ENCODE measurements at places on chromosomes 1 and 21.

DNA sequence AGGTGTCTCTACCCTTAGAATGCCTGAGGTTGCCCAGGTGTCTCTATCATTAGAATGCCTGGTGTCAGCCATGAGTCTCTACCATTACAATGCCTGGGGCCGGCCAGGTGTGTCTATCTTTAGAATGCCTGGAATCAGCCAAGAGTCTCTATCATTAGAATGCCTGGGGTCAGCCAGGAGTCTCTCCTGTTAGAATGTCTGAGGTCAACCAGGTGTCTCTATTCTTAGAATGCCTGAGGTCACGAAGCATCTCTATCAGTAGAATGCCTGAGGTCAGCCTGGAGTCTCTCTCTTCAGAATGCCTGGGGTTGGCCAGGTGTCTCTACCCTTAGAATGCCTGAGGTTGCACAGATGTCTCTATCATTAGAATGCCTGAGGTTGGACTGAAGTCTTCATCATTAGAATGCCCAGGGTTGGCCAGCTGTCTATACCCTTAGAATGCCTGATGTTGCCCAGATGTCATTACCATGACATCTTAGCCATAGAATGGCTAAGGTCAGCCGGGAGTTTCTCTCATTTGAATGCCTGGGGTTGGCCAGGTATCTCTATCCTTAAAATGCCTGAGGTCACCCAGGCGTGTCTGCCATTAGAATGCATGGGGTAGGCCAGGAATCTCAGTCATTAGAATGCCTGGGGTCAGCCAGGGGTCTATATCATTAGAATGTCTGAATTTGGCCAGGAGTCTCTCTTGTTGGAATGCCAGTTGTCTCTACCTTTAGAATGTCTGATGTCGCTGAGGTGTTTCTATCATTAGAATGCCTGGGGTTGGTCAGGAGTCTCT lies 44.0 kb downstream of the RNF187 start:
- no peak for DNase-seq

DNA sequence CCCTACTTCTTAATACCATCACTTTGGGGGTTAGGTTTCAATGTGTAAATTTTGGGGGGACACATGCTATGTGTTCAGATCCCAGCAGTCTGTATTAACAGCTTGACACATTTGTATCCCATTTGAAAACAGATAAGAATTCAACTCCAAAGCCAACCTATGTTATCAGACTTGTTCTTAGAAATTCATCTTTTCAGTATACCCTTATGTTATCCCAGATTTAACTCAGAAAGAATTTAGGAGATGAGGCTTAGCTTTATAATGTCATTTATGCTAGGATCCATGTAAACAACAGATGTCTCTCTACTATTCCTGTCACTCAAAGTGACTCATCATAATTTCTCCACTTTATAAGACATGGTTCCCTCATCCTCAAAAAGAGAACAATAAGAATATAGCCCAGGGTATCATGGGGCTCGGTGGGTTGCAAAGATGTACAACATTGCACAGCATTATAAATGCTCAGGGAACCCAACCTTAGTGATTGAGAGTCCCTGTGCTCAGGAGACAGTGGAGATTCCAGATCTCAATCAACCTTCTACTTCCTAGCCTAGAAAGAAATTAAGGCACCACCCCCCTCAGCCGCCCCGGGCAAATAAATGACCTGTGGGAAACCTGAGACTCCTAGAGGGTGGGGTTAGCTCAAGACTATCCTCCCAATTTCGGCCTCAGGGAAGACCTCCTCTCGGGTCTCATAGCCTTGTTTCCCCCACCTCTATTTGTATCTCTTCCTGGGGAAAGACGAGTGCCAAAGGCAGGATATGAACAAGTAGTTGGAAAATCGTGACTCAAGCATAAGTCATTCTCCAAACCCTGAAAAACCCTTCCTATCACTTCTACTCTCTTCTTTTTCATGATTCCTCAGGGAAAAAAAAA lies 265.1 kb upstream of the CAMK1G start:
- no peak for DNase-seq

DNA sequence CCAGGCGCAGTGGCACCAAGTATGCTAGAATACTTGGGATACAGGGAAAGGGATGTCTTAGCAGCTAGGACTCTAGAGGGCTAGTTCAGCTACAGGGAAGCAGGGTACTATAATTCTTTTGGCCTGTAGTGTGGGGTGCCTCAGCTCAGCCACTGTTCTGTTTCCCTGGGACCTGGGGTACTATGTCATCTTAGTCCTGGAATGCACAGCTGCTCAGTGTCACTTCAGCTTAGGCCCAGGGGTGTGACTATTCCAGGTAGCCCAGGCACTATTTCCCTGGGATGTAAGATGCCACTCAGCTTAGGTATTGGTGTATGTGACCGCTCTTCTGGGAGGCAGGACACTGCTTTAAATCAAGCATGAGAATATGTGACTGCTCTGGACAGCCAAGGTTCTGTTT lies 34.1 kb downstream of the RGSL1 start:
- DNase-seq: no peak

DNA sequence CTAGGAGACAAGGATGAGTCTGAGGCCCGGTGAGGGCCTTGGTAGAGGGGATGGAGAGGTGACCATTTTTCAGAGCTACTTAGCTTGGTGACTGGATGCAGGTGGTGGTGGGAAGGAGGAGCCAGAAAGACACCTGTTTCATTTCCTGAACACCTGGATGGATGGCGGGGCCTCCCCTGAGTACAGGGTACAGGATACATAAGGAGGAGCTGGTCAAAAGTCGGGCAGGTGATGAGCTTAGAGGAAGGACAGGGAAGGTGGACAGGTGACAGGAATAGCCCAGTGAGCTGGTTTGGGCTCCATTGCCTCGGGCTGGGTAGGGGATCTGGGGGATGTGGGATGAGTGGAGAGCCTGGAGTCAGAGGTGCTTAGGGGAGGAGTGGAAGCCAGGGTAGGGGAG lies 6.3 kb downstream of the FAAH start:
- DNase-seq: no peak

DNA sequence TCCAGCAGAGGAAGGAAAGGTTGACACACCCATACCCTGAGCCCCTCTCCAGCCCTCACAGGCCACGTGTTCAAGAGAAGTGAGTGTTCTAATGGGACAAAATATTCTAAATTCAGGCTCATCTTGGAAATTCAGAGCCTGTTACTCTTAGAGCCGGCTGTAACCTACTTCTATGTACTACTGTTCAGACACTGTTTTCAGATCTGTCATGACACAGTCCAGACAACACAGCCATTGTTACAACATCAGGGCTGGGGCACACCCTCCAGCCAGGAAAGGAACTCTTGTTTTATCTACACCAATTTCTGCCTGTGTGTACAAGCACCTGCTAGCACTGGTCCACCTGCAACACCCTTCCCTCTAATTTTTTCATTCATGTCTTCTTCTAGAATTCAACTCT lies 145.4 kb upstream of the C8B start:
- no peak for DNase-seq

GRCh38 chr21:45550522-45551210 lies 8.4 kb upstream of the SLC19A1 start:
- no peak for DNase-seq

- no peak for DNase-seq
These were observed 31.8 kb upstream of the ADAMTS1 start for GRCh38 chr21:26877018-26877417.

DNA sequence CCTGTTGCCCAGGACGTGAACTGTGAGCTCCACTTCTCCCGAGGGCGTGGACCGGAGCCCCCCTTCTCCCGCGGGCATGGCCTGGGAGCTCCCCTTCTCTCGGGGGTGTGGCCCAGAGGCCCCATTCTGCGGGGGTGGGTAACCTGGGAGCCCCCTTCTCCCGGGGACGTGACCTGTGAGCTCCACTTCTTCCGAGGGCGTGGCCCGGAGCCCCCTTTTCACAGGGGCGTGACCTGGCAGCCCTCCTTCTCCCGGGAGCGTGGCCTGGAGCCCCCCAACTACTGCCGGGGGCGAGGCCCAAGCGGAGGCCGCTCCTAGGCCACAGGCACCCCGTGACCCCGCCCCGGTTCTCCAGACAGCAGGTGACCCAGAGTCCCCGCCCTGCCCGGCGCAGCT lies 320 bp downstream of the C1orf174 start:
- no peak for DNase-seq

GRCh38 chr1:167628741-167629515 lies 1.1 kb upstream of the RCSD1 start:
- DNase-seq: no peak

DNA sequence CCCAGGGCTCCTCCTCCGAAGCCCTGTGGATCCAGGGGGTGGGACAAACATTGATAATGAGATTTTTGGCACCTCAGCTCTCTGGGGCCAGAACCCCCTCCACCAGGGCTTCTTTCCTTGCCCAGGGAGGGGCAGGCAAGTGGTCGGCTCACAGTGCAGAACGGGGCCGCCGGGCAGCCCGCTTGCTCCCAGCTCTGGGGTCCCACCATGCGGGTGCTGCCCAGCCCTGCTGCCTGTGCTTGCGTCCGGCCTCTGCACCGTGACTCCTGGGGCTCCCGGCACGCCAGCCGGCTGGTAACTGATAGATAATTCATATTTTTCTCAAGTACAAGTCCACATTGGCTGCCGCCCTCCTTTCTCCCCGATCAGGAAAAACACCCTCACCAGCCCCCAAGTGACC lies 42.0 kb upstream of the CCDC27 start:
- no peak for DNase-seq

GRCh38 chr1:87278825-87279535 lies 49.7 kb upstream of the LMO4 start:
- DNase-seq: no peak

GRCh38 chr1:245213066-245213831 lies 58.5 kb downstream of the KIF26B start:
- DNase-seq: no peak

GRCh38 chr1:174448974-174449373 lies 1.2 kb downstream of the GPR52 start:
- no peak for DNase-seq

DNA sequence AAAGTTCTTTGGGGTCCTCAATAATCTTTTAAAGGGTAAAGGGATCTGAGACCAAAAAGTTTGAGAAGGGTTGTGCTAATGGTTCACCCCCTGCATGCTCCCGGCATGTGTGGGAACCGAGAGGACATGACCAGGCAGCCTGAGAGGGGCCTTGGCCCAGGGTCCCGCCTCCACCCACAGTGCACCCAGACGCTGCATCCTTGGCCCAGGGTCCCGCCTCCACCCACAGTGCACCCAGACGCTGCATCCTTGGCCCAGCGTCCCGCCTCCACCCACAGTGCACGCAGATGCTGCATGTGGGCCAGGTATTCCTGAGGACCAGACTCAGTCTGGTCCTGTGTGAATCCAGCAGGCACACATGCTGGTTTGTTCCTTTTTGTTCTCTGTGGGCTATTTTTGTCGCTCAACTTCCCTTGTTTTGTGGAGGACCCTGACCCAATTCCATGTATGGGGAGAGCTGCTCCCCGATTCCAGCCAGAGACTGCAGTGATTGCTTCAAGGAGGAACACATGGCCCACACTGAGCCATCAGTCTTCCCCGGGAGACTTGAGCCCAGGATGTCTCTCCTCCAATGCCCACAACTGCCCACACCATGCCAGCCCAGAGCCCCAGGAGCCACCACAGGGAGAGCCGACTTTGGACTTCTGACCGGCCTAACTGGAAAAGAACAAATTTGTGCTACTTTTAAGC lies 3.5 kb downstream of the NPHP4 start:
- no peak for DNase-seq

DNA sequence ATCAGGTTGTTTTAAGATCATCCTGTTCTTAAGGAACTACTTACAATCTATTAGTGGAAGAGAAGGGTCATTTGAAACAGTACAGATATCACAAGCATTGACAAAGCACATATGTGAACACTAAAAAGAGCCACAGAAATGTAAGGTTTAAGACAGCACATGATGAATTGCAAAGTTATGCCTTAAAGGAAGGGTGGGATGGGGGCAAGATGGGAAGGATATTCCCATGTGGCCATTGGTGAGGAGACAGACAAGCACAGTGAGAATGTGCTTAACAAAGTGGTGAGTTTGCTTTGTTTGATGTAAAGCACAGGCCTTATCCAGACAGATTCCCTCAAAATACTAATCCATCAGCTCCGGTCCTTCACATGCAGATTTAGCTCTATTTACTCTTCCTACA lies 151.6 kb upstream of the IVNS1ABP start:
- no peak for DNase-seq

- DNase-seq: no peak
These were observed 21.6 kb upstream of the POFUT2 start for GRCh38 chr21:45309069-45309986.

GRCh38 chr21:45405271-45405818 lies 380 bp downstream of the COL18A1 start:
- DNase-seq: no peak

GRCh38 chr1:151326619-151327222 lies 495 bp downstream of the PI4KB start:
- DNase-seq: no peak

GRCh38 chr1:234961456-234962339 lies 166.9 kb downstream of the TOMM20 start:
- no peak for DNase-seq

DNA sequence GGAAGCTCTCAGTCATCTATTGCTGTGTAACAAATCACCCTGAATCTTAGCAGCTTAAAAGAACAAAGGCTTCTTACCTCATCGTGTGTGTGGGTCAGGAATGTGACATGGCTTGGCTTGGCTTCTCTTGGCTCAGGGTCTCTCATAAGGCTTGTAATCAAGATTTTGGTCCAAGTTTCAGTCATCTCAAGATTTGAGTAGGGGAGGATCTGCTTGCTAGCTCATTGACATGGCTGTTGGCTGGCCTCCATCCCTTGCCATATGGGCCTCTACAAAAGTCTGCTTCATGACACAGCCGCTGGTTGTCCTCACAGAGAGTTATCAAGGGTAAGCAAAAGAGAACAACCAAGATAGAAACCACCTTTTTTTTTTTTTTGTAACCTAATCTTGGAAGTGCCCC lies 207.7 kb downstream of the PTPRC start:
- no peak for DNase-seq

DNA sequence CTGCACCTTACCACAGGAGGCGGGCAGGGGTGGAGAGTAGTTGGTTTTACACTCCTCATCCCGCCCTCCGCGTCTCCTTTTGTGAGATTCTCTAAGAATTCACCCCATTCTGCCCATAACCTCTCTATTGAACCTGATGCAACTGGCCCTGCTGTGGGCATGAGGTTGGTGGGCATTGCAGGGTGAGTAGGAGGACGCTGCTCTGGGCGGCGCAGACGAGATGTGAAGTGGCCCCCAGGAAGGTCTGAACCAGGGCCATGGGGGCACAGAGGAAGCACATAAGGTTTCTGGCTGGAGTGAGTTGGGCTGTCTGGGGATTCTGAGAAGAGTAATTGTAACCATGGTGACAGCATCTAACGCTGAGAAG lies 8.8 kb downstream of the PADI1 start:
- DNase-seq: no peak

DNA sequence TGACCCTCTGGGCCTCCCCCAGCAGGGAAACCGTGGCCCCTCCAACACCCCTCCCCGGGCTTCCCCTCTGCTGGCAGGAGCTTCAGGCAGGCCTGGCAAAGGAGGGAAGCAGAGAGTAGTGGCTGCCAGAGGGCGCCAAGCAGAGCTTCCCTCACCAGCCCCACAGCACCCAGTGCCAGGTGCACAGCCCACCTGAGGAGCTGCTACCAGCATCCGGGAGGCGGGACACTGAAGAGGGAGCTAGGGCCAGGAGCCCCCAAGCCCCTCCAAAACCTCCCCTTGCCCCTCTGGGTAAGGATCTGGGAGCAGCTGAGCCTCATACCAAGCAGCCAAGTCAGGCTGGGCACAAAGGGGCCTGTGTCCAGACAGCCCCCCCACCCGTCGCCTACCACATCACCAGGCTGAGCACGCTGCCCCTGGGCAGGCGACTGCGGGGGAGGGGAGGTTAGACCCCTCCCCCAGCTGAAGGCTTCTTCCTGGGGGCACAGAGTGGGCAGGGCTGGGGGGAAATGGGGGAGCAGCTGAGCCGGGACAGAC lies 19.6 kb downstream of the CCDC24 start:
- DNase-seq: no peak
